ENCODE measurements at places on chromosomes 3 and 15. TPM values are rescaled to one million over a fixed set of nuclear protein-coding genes. Genes with fewer than 3 reads are reported as not detected.

Gene FETUB
- not detected for polyA plus RNA-seq

Gene CRTAP
- polyA plus RNA-seq, result 78.4 TPM

Gene DVL3
- 39.9 TPM for polyA plus RNA-seq

- peak; percentile 58 for DNase-seq
These were observed 10.9 kb downstream of the MESP1 start for GRCh38 chr15:89740137-89740536.

DNA sequence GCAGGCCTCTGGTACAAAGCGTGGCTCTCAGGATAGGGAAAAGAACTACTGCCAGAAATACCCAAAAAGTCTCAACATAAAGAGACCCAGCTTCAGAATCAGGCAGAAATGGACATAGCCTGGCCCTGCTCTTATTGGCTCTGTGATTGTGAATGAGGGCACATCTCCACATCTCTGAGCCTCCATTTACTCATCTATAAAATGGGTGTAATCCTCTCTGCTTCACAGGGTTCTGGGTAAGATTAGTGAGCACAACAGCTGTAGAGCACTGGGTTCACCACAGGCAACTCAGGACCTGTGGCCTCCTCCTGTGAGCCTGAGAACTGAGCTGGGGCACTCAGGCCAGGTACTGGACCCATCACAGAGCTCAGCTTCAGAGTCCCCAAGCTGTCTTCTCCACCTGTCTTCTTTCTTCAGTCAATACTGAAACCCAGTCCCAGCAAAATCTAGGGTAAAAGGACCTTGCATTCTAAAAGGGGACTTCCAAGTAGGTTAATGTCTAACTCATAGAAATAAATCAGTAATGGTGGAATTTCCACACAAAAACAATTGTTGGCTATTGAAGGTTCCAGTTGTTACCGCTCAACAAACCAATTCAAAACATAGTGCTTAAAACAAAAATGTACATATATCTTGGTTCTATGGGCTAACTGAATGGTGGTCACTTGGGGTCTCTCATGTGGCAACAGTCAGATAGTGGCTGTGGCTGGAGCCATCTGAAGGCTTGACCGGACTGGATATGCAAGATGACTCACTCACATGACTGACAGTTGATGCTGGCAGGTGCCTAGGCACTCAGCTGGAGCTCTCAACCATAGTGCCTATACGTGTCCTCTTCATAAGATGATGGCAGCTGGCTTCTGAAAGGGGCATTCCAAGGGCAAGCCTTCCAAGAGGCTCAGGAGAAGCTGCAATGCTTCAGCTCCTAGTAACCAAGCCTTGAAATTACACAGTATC, 47.3 kb downstream of the TRIM42 start:
- DNase-seq, result no peak

- DNase-seq, result no peak
These were observed 15.4 kb downstream of the ZNF148 start for GRCh38 chr3:125359700-125360099.

GRCh38 chr3:58422756-58423325, 10.8 kb downstream of the PDHB start:
- DNase-seq, result peak; percentile 59

Data from lung (tissue), 17 donors.